ENCODE measurements at places on chromosomes 1 and 21. TPM values are rescaled to one million over a fixed set of nuclear protein-coding genes. Genes with fewer than 3 reads are reported as not detected.
A peak's percentile ranks its signal among the peaks of the same experiment; 100 is the strongest.

SPATA46 gene
- total RNA-seq = not detected

DVL1 gene
- 27.5 TPM for total RNA-seq

LCE3E gene
- total RNA-seq = not detected

GRCh38 chr1:203754455-203754864, 10.5 kb upstream of the LAX1 start:
- DNase-seq = no peak

DNA sequence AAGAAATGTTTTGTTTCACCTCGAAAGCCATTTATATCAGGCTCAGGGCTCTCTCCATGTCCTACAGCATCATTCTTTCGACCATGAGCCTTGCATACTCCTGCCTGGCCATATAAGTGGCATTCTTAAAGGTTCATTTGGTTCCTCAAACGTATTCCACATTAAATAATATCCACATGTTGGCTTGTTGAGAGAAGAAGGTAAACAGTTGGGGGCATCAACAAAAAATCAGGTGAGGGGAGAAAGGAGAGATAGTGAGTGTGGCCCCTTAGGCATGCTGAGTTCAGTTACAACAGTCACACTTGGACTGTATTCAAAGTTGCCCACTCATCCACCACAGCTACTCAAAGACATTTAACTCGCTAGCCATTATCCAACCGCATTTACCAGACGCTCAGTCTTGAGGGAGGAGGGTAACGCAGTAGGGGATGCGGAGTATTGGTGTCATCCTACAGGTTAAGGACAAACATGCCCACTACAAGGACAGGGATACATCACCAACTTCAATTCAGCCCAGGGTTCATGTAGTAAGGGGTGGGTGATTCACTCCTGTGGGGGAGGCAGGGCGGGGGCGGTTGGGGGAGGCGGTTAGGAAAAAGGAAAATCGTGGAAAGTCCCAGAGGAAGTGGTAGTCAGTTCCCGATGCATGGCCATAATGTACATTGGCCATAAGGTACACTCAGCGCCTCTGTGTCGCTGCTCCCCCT, 1.4 kb downstream of the ZNF697 start:
- DNase-seq = peak; percentile 87

DNA sequence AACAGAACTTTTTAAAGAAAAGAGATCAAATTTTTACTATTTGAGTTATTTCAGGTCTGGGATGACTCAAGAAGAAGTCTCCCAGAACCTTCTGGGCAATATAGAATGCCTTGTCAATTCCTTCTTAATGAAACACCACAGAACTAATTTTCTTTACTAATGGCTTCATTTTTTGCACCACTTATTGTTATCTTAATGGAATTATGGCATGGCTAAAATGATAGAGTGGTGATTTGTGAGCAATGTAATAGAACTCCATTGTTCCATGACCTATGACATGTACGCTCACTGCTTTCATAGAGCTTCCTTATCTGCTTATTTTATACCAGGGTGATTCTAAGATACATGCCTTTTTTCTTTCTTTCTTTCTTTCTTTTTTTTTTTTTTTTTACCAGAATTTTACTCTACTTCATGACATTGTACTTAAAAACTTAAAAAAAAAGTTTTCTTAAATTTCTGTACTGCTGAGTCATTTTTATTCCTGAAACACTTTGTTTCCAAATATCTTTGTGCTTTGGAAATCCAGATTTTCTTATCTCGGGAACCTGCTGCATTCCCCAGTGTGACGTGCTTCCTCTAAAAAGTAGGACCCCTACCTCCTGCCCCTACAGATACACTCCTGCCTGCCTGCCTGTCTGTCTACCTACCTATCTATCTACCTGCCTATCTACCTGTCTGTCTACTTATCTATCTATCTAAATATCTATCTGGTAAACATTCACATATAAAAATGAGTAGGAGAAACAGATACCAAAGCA, 284.9 kb downstream of the PBX1 start:
- DNase-seq = peak; percentile 3

DNA sequence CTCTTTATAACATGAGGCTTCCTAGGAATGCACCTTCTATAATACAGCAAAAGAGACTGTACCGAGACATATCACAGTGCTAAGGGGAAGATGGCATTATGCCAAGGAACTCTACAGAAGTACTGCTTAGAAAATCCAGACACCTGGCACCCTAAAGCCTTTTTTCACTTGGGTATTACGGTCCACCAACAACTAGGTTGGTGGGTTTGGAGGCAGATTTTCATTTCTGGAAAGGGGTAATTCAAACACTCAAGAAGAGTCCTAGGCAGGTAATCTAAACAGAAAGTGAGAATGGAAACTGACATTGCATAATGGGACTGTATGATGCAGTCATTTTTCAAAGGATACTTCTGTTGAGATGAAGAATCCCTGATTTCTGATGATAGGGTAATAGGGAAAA, 19.6 kb downstream of the SCMH1 start:
- DNase-seq = no peak

DNA sequence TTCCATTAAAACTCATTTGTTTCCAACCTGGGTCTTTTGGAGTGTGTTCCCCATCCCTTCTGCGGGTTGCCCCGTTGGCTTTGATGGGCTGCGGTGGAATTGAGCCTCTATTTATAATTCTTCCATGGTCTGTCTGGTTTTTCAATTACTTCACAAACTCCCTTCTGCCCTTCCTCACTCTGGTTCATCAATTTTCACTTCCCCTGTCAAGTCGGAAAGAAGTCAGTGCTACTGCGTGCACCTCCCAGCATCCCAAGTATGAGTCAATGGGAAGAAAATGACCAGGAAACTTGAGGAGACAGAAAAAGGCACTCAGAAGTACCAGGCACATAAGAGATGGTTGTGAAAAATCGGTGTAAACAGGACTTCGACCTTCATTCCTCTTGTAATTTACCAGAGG, 126.2 kb downstream of the KAZN start:
- no peak for DNase-seq

Data from IMR-90 (cell line).